ENCODE measurements at places on chromosomes 3 and 15.

DNA sequence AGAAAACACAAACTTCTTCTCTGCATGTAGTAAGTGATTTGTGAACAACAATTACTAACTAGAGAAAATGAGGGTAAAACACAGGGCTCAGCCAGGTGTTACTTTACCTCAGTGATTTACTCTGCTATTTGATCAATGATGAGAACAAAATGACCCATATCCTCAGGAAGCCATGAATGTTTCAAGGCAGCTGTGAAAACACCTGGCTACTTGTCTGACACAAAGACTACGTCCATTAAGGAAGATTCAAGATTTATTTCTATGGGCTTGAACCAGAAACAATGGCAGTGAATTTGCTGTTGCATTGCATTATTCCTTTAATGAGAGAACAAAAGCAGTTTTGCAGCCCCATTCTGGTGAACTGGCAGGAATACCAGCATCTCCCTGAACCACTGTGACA is 374.6 kb upstream of the ARL6 start:
- no peak for DNase-seq

GRCh38 chr3:170907637-170908234 is 701 bp downstream of the EIF5A2 start:
- peak; percentile 10 for DNase-seq

GRCh38 chr3:34268032-34268709 is 469.7 kb downstream of the PDCD6IP start:
- DNase-seq: no peak

GRCh38 chr3:144496141-144496835 is 524.7 kb downstream of the DIPK2A start:
- DNase-seq: no peak

DNA sequence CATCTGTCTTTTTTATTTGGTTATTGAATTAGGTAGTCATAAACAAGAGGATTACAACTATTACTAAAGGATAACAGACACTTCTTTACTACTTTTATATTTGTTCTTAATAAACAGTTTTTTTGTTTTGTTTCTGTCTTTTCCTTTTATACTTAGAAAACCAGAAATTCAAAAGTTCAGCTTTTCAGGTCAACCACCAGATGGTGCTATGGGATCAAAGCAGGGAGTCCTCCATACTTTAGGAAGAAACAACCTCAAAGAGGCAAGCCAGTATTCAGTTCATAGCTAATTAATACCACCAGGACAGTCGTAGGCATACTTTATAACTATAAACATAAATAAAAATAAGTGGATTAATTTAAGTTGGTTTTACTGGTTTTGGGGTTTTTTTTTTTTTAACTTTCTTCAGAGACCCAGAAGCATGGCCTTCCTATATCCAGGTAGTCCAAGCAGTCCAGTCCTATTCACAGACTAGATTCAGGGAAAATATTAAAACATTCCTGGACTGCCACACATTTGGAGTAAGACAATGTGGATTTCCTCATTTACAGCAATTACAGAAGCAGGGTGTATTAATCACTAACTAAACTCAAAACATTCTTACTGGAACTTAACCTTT is 16.0 kb upstream of the EID1 start:
- peak; percentile 78 for DNase-seq

DNA sequence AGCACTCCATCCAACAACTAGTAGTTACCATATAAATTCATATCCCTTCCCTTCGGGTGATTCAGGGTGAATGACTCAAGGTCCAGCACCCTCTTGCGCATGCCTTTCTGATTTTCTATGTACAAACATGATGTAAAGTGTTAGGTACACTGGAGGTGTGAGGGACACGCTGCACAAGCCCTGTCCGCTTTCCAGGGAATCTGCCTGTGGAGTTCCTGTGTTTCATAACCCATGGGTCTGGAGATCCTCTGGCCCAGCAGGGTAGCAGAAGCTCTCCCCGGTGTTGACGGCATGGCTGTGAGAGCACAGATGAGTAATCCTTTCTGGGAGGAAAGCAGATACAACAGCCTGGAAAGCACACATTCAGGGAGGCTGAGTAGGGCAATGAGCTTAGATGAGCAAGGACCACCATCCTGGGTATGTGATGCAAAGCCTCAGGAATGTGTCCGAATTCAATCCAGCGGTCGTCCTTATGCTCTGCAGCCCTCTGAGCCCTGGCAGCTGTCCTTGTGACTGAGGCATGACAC is 142.9 kb upstream of the TP63 start:
- DNase-seq: no peak

DNA sequence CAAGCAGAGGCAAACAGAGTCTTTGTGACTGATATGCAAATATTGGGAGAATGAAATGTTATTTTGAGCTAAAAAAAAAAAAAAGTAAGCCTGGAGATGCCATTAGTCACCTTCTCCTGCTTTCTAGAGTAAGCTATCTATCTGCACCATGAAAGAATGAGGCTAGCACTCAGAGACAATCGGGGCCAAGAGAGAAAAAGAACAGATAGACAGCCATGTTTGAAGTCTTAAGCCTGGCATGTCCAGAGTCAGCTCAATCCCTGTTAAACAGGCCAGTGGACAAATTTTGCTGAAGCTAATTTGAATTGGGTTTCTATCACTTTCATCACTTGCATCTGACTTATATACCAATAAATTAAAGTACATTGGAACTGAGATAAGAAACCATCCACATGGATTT is 204.4 kb downstream of the SLC9A9 start:
- no peak for DNase-seq

DNA sequence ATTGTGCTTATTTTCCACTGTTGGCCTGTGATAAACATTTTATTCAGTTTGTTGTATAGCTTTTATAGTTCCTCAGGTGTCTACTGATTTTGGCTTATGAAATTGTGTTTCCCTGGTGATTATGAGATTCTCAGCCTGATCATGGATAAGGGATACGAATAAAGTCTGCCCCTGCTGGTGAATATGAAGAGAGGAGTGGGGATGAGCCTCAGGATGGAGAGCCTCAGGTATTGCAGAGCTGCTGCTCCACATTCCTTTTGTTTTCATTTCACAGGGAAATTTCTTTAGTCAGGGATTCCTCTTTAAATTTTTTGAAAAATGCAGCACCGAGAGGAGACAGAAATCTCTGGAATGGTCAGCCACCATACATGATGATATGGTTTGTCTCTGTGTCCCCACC is 14.7 kb upstream of the RAB6B start:
- no peak for DNase-seq

GRCh38 chr3:182809531-182809930 is 16.2 kb downstream of the ATP11B start:
- DNase-seq: no peak

DNA sequence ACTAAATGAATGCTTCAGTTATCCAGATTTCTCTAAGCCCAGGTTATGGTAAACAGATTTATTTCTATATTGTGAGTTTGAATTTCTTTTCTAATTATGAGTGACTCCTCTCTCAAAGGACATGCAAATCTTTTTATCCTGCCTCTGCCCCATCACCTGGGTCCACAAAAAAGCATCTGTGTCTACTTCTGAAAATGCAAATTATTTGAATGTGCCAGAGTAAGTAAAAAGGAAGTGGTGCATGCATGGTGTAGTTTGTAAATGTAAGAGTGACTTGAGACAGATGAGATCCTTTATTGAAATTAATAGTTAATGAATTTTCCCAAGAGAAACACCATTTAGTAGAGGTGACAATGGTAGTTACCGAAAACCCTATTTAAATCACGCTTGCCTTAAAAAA is 26.9 kb downstream of the MCTP2 start:
- no peak for DNase-seq

DNA sequence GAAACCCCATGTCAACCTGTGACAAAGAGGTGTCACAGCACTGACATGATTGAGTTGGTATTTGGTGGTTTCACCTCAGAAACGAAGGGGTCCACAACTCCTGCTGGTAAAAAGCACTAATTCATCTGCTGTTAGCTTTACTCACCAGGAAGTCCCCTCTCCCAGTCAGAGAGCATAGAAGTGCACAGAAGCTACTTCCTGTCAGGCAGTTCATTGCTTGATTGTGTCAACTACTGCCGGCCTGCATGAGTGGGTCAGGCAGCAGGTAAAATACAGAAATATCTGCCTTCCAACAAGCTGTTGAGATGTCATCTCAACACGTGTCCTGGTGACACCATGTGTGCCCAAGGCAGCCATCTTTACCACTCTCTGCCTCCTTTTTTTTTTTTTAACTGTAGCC is 596.6 kb upstream of the NR2F2 start:
- peak; percentile 27 for DNase-seq

- DNase-seq: no peak
Observed at GRCh38 chr15:79172801-79173460, 82.4 kb upstream of the RASGRF1 start.

GRCh38 chr3:15556512-15556911 is 35.0 kb upstream of the COLQ start:
- no peak for DNase-seq

GRCh38 chr3:160018959-160019358 is 30.3 kb downstream of the IL12A start:
- no peak for DNase-seq

GRCh38 chr3:192918275-192918588 is 576 bp upstream of the MB21D2 start:
- no peak for DNase-seq

- DNase-seq: no peak
Observed at GRCh38 chr15:51828621-51829375, 655 bp upstream of the TMOD3 start.

GRCh38 chr3:9881441-9881840 is 1.4 kb upstream of the CIDEC start:
- DNase-seq: no peak

GRCh38 chr3:43632269-43632733 is 10.5 kb upstream of the ANO10 start:
- peak; percentile 85 for DNase-seq

DNA sequence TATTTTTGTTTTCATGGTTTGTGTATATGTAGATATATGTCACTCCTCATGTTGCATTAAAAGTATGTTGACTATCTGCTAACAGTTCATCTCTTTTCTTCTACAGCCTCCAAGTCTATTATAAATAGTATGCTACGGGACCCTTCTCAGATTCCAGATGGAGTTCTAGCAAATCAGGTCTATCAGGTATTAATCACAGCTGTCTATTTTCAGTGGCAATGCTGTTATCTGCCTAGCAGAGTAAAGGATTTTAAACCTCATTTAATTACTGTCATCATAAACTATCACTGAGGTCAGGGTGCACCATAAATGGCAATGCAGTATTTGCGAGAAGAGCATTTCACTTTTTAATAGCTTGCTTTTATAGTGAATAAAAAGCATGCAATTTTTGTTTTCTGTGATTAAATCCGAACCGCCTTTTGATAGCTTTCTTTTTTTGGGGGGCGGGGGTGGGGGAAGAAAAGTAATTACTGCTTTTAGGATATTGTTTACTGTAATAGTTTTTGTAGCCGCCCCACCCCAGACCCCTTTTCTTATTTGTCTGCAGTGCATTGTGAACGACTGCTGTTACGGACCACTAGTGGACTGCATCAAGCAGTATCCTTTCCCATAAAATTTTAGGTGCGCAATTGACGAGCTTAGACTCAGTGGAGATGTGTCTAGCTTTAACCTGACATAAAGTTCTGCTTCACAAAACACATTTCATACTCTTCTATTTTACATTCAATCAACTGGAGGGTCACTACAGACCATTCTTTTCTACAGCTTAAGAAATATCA is 112.3 kb downstream of the CDIN1 start:
- DNase-seq: no peak

GRCh38 chr15:101568309-101568708 is 78.8 kb upstream of the PCSK6 start:
- no peak for DNase-seq

DNA sequence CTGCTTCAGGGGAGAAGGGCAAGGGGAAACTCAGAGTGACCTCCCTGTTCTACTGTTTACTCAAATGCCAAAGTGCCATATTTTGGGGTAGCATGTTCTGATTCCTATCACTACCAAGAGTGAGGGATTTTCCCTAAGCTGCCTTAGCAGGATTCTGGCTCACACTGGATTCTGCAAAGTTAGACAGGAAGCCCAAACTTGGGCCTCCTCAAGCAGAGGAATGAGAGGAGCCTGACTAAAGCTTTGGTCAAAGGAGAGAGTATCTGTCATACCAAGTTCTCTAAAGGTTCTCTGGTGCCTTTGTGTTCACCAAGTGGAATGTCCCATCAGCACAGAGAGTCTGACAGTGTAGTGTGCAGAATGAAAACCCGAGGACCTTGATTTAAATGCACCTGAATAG is 8.8 kb upstream of the RARB start:
- DNase-seq: no peak

DNA sequence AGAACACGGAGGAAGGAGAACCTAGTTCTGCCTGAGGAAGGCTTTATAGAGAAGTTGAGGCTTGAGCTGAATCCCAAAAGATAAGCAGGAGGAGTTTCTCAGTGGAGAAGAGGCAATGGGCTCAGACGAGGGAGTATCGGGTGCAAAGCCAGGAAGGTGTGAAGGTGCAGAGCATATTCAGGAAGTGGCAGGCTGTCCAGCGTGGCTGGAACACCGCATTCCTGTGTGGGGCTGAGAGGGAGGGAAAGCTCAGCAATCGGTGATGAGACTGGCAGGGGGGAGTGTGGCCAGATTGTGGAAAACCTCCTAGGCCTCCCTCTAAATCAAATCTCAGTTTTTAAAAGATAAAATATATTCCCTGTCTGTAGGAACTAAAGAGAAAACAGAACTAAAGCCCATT is 63.0 kb downstream of the ARHGAP31 start:
- peak; percentile 56 for DNase-seq

GRCh38 chr3:121063628-121064027 is 155.6 kb downstream of the STXBP5L start:
- no peak for DNase-seq

GRCh38 chr15:48076454-48076853 is 44.3 kb upstream of the SLC24A5 start:
- no peak for DNase-seq

DNA sequence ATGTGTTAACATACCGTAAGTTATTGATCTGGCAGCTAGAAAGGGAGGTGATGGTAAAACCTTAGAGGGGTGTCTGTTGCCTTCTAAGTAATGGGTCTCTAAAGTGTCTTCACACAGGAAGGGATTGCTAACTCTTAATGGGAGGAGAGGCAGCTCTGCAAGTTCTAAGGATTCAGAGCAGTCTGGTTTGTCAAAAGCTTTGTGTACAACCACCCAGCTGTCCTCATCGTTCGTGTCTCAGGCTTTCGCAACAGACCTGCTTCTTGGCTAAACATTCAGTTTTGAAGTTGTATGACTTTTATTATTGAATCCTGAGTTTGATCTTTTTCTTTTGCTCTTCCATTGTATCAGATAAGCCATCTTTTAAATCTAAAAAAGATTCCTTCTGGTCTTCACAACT is 404.9 kb downstream of the SQOR start:
- no peak for DNase-seq
